ENCODE measurements at places on chromosomes 1 and 21.

DNA sequence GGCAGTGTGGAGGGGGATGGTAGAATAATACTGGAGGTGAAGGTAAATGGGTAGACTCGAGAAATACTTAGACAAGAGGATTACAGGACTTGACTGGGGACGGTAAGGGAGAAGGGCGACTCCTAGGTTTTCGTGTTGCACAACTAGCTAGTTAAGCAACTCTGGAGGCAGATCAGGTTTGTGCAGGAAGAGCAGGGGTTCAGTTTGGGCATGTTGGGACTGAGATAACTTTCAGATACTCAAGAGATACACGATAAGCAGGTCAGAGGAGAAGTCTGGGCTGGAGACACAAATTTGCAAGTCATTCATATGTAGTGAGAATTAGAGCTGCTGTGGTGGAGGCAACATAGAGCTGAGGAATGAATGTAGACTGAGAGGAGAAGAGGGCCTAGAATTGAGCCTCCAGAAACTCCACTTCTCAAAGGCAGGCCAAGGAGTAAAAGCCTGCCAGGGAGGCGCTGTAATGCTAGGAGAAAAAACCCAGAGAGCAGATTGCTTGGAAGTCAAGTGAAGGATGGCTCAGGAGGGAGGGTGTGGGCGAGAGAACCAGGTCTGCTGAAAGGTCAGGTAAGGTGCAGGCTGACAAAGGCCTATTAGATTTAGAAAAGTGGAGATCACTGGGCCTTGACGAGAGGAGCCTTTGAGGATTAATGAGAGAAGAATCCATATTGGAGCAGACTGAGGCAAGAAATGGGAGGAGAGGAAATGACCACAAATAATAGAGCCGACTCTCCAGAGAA, 20.8 kb downstream of the MAB21L3 start:
- no peak for DNase-seq

GRCh38 chr1:227996187-227996950, 10.4 kb upstream of the WNT3A start:
- no peak for DNase-seq

- DNase-seq: peak; percentile 37
Measured at GRCh38 chr1:203744075-203744972, 20.7 kb upstream of the LAX1 start.

DNA sequence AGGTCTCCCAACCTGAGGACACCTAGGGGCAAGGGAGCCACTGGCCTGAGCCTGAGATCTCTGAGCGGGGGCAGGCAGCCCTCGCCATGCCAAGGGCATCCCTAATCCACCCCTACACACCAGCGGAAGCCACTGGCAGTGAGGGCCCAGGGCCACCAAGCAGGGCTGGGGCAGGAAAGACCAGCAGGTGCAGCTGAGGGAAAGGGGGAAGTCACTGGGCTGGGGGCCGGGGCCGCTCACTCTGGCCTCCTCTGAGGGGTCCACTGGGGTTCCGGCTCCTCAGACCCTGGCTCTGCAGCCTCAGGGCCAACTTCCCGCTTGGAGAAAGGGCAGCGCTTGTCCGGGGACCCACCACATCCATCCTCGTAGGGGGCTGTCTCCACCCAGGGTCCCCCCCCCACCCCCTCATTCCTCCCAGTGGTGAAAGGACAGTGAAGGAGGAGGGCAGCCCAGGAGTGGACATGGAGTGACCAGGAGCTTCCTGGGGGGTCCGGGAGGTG, 42.5 kb upstream of the ACTRT2 start:
- no peak for DNase-seq

DNA sequence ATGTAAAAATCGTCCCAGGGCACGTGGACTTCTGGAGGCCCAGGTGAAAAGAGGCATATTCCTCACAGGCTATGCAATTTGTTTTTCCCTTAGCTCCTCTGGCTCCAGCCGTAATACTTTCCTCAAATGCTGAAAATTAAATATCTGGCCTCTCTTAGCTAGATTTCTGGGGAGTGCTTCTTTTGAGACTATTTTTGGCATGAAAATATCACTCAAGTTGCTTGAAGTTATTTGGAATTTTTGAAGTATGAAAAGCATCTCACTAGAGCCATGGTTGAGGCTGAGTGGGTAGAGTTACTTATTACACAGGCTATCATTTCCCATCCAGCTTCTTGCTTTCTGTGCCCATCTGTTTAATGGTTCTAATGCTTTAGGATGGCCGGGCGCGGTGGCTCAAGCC, 59.7 kb downstream of the MYOM3 start:
- peak; percentile 3 for DNase-seq

DNA sequence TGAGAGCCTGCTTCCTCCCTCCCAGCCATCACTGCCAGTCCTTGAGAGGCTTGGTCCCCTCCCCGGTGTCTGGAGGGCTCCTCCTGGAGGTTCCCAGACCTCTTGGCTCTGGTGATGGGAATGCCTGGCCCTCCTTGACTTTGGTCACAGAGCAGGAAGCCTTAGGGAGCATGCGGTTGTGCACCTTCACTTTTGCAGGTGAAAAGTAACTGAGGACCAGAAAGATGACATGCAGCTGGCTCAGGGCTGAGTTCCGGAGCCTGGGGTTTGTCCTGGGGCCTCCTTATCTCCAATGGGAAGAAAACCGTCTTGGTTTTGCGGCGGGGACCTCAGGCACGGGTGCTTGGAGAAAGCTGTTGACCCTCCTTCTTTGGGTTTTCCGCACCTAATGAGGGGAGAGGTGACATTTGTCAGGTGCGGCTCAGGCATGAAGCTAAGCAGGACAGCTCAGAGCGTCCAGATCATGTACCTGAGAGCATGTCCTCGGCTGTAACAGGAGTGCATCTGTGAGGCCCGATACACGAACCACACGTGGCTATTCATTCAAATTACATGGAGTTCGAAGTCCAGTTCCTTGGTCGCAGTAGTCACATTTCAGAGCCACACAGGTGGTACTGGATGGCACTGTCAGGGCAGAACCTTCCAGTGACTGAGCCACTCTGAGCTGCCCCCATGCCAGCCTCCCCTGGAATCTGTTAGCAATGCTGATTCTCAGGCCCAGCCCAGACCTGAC, 608 bp upstream of the MX2 start:
- DNase-seq: no peak

GRCh38 chr1:1914971-1915692, at the start of gene CALML6:
Gene CALML6 (plus strand): TSS chr1:1915260. CDS start chr1:1915281, 21 bp downstream.
- DNase-seq: no peak

DNA sequence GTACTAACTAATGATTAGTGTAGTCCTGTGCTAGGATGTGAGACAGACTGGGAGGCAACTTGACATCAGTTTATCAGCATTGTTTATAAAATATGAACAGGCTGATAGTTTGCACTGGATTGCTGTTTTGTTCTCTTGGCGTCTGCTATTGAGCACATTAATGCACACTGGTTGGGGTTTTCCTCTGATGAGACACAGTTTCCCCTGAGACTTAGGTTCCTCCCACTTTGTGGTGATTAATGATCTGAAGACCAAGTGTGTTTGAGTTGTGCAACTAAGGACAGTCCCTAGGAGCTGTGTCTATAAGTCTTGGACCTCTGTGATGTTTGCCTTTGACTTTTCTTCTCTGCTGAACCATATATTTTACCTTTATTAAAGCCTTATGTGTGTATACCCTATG, 1015.4 kb downstream of the AMY1C start:
- no peak for DNase-seq

All from iPS-NIHi11 (cell line).